ENCODE measurements at places on chromosomes 5 and 9.

- no peak for DNase-seq
These were observed 1.0 kb downstream of the SMIM3 start for GRCh38 chr5:150779397-150780186.

DNA sequence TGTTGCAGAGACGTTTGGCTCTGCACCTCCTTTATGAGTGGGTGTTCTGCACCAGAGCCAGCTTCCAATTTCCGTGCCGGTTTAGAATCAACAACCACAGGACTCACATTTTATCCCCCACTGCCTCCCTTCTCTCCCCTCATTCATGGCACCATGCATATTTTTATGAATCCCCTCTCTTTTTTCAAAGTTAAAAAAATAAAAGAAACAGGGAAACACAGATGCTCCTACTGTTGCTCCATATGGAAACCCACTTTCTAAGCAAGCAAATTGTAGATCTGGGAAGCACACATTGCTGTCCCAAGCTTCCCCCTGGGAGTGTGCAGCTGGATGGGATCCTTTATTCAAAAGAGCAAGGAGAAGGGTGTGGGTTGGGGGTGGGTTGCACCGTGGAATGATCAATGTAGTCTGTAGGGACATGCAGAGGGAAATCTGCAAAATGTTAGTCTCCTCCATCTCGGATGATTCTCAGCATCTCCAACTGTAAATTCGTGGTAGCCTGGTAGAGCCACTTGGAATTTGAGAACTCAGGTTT is 410.0 kb upstream of the ADAMTSL1 start:
- DNase-seq: no peak

- no peak for DNase-seq
These were observed 86.3 kb downstream of the SLC44A1 start for GRCh38 chr9:105330755-105331154.

DNA sequence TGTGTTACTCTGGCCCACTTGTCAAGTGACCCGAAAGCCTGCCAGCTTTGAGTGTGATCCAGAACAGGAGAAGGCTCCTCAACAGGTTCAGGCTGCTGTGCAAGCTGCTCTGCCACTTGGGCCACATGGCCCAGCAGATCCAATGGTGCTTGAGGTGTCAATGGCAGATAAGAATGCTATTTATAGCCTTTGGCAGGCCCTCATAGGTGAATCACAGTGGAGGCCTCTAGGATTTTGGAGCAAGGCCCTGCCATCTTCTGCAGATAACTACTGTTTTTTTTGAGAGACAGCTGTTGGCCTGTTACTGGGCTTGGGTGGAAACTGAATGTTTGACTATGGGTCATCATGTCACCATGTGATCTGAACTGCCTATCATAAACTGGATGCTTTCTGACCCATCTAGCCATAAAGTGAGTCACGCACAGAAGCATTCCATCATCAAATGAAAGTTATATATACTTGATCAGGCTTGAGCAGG is 180.8 kb downstream of the CARTPT start:
- no peak for DNase-seq

GRCh38 chr5:5246736-5247135 is 106.6 kb downstream of the ADAMTS16 start:
- no peak for DNase-seq

DNA sequence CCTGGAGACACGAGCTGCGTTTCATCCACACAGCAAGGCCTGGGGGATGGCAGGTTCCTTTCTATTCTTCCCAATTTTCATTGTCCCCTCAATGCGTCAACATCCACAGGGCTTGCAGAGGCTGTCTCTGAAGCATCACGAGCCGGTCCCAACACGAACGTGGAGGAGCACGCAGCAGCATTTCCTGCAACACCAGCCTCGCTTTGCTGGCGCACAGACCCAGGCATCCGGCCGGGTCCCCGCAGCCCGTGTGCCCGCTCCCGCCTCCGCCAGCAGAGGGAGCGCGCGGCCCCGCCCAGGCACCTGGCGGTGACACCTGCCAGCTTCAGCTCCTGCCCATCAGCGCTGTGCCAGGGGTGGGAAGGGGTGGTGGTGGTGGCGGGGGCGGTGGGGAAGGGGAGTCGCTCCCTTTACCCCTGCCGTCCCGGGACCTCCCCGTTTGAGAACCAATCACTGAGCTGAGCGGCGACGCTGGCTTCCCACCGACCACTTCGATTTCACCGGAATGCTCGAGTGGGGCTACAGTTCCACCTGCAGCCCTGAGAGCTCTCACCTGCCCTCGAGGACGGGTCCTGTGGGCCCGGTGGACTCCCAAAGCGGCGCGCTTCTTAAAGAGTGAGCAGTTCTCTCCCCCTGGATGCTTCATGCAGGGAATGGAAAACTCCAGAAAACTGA is 464.5 kb downstream of the ICE1 start:
- no peak for DNase-seq

- DNase-seq: no peak
These were observed 202.3 kb downstream of the AOPEP start for GRCh38 chr9:94928691-94929368.

DNA sequence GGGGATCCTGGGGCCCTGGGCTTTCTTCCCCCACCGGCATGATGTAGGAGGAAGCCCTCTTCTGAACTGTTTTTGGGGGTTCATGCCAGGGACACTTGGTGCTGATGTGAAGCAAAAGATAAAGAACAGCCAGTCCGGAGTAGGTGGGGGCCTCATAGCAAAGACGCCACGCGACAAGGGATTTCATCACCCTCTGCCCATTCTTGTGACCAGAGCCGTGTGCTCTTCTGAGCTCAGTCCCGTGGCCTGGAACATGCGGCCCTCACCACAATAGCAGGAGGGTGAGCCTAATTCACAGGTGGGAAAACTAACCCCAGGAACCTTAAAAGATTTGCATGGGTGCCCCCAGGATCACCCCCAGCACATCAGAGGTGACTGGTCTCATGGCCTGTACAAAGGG is 225.9 kb downstream of the HSPA4 start:
- DNase-seq: no peak

- no peak for DNase-seq
These were observed 52.9 kb downstream of the CETN3 start for GRCh38 chr5:90356622-90357021.

GRCh38 chr5:157594257-157594656 is 18.7 kb upstream of the ADAM19 start:
- no peak for DNase-seq

GRCh38 chr9:127829205-127829906 is 25.1 kb downstream of the ENG start:
- DNase-seq: no peak

- no peak for DNase-seq
These were observed 1.1 kb upstream of the NDST1 start for GRCh38 chr5:150506571-150507473.

GRCh38 chr5:172502410-172502809 is 48.1 kb upstream of the SH3PXD2B start:
- no peak for DNase-seq

GRCh38 chr9:135600296-135600817 is 38.8 kb downstream of the PAEP start:
- DNase-seq: no peak

GRCh38 chr5:74641735-74642542 is 1.4 kb upstream of the ENC1 start:
- no peak for DNase-seq

- DNase-seq: no peak
These were observed 1249.5 kb upstream of the CDH18 start for GRCh38 chr5:21237461-21237860.

GRCh38 chr9:78009186-78009585 is 22.4 kb downstream of the GNAQ start:
- no peak for DNase-seq

- DNase-seq: no peak
These were observed 178.9 kb downstream of the MSX2 start for GRCh38 chr5:174903172-174903732.

- DNase-seq: no peak
These were observed 136.5 kb upstream of the LARP1 start for GRCh38 chr5:154618696-154619095.

DNA sequence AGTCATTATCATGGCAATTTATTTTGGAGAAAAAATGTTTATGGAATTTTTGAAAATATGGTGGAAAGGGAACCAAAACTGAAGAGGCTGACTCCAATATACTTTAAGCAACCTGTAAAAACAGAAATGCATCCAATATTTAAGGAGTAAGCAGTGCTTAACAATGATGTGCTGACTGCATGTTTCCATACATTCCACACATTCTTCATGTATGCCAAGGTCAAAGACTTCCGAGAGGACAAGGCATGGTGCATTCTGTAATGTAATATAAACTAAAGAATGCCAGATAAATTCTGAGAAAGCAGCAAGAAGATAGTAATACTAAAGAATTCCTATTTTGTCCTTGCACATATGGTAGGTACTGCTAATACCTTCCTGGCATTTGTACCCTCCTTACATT is 2015.9 kb upstream of the CDH9 start:
- DNase-seq: no peak

GRCh38 chr9:8085986-8086385 is 286.4 kb upstream of the DMAC1 start:
- no peak for DNase-seq

DNA sequence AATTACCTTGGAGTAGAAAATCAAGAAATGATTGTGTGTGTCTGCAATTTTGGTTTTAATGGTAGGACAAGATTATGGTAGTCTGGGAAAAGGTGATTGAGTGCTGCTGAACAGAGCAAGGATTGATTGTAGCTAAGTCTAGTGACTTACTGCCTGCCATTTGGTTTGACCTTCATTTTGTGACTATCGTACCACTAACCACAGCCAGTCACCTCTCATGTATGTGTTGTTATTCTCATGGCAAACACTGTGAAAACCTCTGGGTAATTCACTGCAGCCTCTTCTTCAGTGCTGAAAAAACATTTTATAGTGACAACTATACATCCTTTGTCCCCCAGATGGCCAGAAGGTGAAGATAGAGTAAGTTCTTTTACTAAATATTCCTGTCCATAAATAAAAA is 37.5 kb downstream of the CTNNA1 start:
- no peak for DNase-seq

GRCh38 chr9:134996591-134997530 is 79.1 kb upstream of the FCN1 start:
- no peak for DNase-seq

GRCh38 chr5:55520117-55520839 is 14.5 kb downstream of the PLPP1 start:
- no peak for DNase-seq

DNA sequence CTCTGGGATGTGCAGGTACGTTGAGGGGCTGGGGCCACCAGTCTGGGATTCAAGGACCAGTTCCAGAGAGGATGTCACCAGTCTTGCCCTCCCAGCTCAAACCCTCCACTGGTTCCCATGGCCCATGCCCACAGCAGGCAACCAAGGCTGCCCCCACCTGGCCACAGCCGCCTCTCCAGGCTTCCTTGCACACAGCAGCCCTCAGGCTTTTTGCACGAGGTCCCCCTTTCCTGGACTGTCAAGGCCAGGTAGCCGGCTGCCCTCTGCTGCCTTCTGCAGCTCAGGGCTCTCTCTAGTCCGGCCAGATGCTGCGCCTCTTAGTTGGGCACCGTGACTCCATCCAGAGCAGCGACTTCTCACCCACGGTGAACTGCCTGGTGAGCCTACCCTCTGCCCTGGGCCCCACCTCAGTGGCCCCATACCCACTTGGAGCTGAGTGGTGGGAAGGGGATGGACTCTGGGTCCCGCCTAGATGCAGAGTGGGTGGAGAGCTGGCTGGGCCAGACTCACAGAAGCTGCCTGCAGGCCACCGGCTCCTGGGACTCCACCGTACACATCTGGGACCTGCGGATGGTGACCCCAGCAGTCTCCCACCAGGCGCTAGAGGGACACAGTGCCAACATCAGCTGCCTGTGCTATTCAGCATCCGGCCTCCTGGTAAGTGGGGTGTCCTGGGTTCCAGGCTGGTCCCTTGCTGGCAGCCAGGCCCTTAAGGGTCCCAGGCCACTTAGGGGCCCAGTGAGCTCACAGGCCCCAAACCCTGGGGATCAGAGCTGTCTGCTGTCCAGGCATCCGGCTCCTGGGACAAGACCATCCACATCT is 2.9 kb downstream of the WDR38 start:
- DNase-seq: no peak

- no peak for DNase-seq
These were observed 19.3 kb downstream of the CDKN2A start for GRCh38 chr9:21974722-21975409.

DNA sequence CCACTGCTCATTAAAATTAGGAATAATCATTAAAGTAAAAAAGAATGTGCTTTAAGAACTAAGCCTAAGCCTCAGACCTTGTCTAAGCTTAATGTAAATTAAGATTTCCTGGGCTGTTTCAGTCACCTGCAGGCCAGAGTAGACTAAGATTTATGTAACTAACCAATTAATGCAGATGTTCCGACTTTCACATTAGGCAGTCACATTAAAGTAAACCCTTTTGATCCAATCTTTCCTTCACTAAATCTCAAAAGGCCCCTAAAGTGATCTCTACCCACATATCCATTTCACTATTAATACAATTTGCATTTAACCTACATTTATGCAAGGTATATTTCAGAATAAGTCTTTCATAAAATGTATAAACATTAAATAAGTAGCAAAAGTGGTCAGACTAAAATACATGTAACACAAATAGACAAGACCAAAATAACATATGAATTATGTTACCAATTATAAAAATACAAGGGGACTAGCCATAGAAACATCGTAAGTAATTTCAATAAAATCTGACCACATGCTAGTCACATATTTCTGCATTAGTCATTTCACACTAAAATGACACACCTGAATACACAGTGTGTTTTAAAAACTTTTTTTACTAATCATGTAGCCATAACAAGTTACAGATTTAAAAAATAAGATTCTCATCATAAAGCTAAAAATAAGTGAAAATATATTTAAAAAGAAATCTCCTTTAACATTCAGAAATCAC is 7.7 kb downstream of the NR3C1 start:
- no peak for DNase-seq

GRCh38 chr9:89177944-89178829 is at the start of gene SHC3:
TSS of gene SHC3 (minus strand) at chr9:89178818. CDS start at chr9:89178460, 358 bp downstream.
- no peak for DNase-seq

- no peak for DNase-seq
These were observed 549.3 kb downstream of the CCDC171 start for GRCh38 chr9:16102154-16102553.

DNA sequence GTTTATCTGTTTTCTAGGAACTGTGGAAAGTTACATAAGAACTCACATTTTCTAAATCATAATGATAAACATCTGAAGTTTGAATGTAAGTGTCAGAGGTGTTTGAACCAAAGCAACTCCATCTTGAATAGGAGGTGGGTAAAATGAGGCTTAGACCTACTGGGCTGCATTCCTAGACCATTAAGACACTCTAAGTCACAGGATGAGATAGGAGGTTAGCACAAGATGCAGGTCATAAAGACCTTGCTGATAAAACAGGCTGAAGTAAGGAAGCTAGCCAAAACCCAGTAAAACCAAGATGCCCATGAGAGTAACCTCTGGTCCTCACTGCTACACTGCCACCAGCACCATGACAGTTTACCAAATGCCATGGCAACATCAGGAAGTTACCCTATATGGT is 297.7 kb upstream of the POU5F2 start:
- DNase-seq: no peak

Data from stimulated activated CD8-positive, alpha-beta memory T cell treated with anti-CD3 and anti-CD28 coated beads, Interleukin-12 subunit alpha, Interleukin-12 subunit beta, amount 100 ng/mL, for 1 hour (primary cell).